Right cardiac atrium (tissue), 5 donors: ENCODE measurements at places on chromosomes 11 and 22. TPM values are rescaled to one million over a fixed set of nuclear protein-coding genes. Genes with fewer than 3 reads are reported as not detected.

- no peak for DNase-seq
These were observed 728 bp downstream of the RPL3 start for GRCh38 chr22:39318507-39319283.

GRCh38 chr11:10261821-10262220 lies 32.2 kb downstream of the SBF2 start:
- no peak for DNase-seq

GRCh38 chr11:83583757-83584366 lies 297.7 kb upstream of the CCDC90B start:
- DNase-seq: no peak

DNA sequence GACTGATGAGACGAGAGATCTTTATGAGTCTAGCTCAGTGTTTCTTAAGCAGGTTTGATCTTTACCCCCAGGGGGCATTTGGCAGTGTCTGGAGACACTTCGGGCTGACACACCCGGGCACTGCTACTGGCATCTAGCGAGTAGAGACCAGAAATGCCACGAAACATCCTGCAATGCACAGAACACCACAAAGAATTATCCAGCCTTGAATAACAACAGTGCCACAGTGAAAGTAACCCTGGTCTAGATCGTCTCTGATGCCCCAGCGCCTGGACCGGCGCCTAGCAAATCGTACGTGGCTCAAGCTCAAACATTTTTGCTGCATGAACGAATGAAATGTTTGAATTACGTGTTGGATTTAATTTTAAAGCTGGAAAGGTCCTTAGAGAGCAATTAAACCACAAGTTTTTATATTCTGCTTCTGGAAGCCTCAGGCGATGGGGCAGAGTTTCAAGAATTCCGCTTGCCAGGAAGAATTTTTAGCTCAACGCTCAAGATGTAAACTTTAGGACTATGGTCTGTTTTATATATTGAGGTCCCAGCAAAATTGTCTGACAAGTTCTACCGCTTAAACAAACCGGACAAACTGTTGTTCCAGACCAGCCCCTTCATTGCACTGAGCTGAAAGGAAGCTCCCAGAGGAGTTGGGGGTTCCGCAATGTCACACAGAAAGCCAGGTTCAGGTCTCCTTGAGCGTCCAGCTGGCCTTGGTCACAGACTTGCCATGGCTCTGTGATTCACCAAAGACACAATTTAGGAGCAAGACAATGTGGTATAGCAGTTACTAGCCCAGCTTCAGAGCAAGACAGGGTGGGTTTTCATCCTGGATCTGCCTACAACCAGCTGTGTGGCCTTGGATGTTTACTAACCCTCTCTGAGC lies 44.2 kb upstream of the SMTN start:
- peak; percentile 50 for DNase-seq

DNA sequence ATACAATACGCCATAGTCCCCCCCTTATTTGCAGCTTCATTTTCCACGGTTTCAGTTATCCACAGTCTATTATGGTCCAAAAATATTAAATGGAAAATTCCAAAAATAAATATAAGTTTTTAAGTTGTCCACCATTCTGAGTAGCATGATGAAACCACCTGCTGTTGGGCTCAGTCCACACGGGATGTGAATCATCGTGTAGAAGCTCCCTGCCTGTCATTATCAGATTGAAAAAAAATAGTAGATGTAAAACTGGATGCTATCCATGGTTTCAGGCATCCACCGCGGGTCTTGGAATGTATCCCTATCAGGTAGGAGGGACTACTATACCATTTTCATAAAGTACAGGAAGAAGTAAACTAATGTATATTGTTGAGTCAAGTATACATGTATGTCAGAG lies 127.4 kb downstream of the TTC17 start:
- no peak for DNase-seq

- no peak for DNase-seq
These were observed 392.9 kb downstream of the TENM4 start for GRCh38 chr11:79047980-79048379.

DNA sequence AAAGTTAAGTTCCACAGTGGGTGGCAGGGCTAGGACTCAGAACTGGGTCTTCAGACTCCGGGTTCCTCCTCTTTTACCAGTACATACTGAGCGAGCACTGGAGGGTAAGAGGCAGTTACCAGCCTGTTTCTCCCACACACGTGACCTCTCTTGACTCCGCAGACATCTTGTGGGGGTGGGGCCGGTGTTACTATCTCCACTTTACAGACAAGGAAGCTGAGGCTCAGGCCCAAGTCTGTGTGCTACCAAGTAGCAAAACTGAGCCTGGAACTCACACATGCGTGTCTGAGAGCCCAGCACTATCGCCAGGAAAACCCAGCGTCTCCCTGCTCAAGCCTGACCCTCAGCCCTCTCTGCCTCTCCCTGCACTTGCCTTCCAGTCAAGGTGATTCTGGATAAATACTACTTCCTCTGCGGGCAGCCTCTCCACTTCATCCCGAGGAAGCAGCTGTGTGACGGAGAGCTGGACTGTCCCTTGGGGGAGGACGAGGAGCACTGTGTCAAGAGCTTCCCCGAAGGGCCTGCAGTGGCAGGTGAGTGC lies 16.0 kb upstream of the SMIM35 start:
- DNase-seq: no peak

DNA sequence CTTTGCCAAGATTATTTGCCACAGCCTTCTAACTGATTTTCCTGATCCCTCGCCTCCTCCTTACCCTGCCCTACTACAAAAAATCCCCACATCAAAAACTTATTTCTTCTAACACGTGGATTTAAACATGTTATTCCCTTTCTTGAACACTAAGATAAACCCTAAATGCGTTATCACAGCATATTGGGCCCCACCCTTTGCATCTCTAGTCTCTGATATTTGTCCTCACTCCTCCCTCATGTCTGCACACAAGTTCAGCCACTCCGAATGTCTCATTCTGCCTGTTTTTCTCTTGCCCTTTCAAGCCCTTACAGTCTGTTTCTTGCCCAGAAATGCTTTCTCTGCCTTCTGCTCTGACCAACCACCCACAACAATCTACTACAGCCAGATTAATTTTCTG lies 10.6 kb upstream of the ACER3 start:
- DNase-seq: no peak

DNA sequence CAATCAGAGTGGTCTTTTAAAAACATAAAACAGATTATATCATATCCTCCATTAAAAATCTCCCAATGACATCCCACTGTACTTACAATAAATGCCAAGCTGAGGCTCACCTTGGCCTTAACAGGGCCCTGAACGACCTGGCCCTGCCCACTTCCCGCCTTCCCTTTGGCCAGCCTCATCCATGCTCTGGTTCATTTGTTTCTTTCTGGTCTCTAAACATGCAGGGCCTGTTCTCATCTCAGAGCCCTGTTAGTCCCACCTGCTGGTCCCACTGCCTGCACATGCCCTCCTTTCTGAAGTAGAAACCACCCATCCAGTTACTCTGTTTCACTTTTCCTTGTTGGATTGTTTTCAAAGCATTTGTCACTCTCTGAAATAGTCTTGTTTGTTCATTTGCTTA lies 227.4 kb downstream of the INSC start:
- DNase-seq: no peak

GRCh38 chr11:33835143-33835878 lies 56.6 kb downstream of the LMO2 start:
- no peak for DNase-seq

- DNase-seq: no peak
These were observed 338.0 kb downstream of the TENM4 start for GRCh38 chr11:79102840-79103239.

GRCh38 chr11:13140028-13140870 lies 131.1 kb downstream of the RASSF10 start:
- no peak for DNase-seq

- no peak for DNase-seq
These were observed 25.2 kb downstream of the GRAP2 start for GRCh38 chr22:39925909-39926679.

GRCh38 chr11:20111871-20112270 lies 48.4 kb downstream of the DBX1 start:
- DNase-seq: no peak

GRCh38 chr11:5247472-5248192 lies 2.0 kb downstream of the HBG1 start:
- DNase-seq: no peak

- no peak for DNase-seq
These were observed 27.2 kb downstream of the SYTL2 start for GRCh38 chr11:85783758-85784157.

GRCh38 chr11:111166598-111166997 lies 78.9 kb upstream of the POU2AF2 start:
- DNase-seq: no peak

The LRRC74B gene
- total RNA-seq: not detected

The RAG1 gene
- total RNA-seq: 0.88 TPM

The APOBEC3B gene
- 1.4 TPM for total RNA-seq

The KCNA4 gene
- 1.3 TPM for total RNA-seq

The WNT7B gene
- total RNA-seq: not detected

The CRYBA4 gene
- total RNA-seq: not detected

The CARD16 gene
- total RNA-seq: 5.1 TPM

The KIAA1671 gene
- total RNA-seq: 17.3 TPM

The KRTAP5-2 gene
- not detected for total RNA-seq
